CD14-positive monocyte (primary cell): ENCODE measurements at places on chromosomes 7 and 10. TPM values are rescaled to one million over a fixed set of nuclear protein-coding genes. Genes with fewer than 3 reads are reported as not detected.

DNA sequence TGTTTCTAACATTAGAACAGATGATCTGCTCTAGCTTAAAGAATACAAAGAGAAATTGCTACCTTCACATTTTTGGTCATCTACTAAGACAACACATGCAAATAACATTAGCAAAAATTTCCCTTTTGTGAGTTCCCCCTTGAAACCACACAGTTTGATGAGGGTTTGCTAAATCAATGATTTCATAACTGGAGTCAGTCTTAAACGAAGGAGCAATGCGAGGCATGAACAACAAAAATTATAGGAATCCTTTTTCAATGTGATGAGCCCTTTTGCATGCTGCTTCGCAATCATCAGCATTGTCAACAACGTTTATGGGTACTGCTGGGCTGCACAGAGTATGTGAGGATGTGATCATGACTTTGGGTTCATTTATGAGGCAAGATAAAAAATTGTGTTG lies 286.4 kb downstream of the C7orf25 start:
- H3K36me3 ChIP-seq: no peaks in the 10 kb centered on the region
- no peak overlapping the region for H3K4me3 ChIP-seq
- no peaks in the 10 kb centered on the region for H3K4me1 ChIP-seq
- DNase-seq: no peak

Gene HMX2
- not detected for polyA plus RNA-seq

DNA sequence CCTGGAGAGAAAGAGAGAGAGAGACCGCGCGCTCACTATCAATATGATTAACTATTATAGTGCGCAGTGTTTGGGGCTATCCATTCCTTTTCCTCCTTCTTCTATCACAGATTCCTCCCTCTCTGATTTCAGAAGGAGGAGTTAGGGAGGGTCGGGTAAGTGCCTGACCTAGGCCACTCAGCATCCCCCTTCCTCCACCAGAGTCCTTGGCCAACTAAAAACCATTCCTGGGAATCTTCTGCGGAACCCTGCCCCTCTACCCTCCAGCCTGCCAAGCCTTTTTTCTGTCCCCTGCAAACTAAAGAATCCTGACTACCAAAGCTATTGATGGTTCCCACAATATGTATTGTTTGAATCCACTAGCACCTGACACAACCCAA lies 256.2 kb upstream of the NFE2L3 start:
- H3K4me3 ChIP-seq: no peak overlapping the region
- H3K27me3 ChIP-seq: peaks cover 84% of the 10 kb centered on the region
- H3K36me3 ChIP-seq: no peaks in the 10 kb centered on the region
- DNase-seq: no peak

GRCh38 chr10:31528831-31529230 lies 209.8 kb downstream of the ZEB1 start:
- peak; percentile 18 for DNase-seq
- no peak overlapping the region for H3K4me3 ChIP-seq
- no peaks in the 10 kb centered on the region for H3K27me3 ChIP-seq

Gene CDHR1
- not detected for polyA plus RNA-seq

DNA sequence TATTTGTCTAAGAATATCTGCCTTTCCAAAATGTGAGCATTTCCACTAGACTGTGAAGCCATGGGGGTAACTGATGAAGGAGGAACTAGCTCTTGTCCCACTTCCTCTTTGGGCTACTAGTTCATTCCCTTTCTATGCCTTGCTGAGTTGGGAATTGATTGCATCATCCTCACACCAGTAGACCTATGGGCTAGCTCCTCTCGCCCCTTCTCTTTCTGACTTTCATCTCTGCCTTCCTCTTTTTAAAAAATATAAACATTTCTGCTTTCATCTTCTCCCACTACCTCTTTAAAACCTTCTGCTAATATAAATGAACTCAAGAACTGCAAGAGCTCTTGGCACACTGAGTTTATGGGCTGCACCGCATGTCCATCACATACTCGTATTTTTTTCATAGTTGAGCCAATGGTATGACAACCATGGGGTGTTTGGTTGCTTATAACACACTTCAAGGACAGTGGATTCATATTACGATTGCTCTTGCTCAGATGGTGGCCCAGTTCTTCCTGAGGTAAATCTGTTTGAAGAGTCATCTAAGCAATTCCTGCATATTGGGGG lies 182.0 kb downstream of the REEP3 start:
- H3K27ac ChIP-seq: peak overlapping the region; percentile 88
- no peaks in the 10 kb centered on the region for H3K27me3 ChIP-seq
- H3K4me3 ChIP-seq: peak overlapping the region; percentile 45
- H3K36me3 ChIP-seq: no peaks in the 10 kb centered on the region
- peak; percentile 95 for DNase-seq

Gene TPK1
- polyA plus RNA-seq: 10.2 and 18.9 TPM in 2 replicates

DNA sequence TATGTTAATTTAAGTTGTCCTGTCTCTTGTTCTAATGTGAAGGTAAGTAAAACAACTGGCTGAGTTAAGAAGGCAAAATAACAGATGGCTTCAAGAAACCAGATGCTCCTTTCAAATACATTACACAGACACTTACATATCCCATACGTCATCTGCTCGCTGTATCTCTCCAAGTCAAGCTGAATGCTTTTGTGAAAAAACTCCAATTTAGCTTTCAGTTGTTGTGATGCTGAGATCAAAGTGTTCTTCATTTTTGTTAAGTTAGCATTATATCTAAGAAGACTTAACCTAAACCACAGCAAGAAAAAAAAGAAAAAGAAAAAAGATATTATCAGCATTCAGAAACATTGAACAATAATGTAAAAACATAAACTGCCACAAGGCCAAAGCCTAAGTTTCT lies 18.5 kb upstream of the ERLIN1 start:
- H3K27me3 ChIP-seq: no peaks in the 10 kb centered on the region
- no peak for DNase-seq
- H3K27ac ChIP-seq: no peak overlapping the region
- H3K4me3 ChIP-seq: no peak overlapping the region

GRCh38 chr7:92988941-92989545 lies 128.7 kb downstream of the SAMD9 start:
- H3K36me3 ChIP-seq: no peaks in the 10 kb centered on the region
- no peak for DNase-seq
- no peak overlapping the region for H3K27ac ChIP-seq
- H3K4me3 ChIP-seq: no peak overlapping the region
- H3K4me1 ChIP-seq: no peaks in the 10 kb centered on the region
- H3K27me3 ChIP-seq: no peaks in the 10 kb centered on the region

GRCh38 chr7:107267138-107267537 lies 98.3 kb downstream of the HBP1 start:
- peaks cover 9% of the 10 kb centered on the region for H3K36me3 ChIP-seq
- DNase-seq: no peak

DNA sequence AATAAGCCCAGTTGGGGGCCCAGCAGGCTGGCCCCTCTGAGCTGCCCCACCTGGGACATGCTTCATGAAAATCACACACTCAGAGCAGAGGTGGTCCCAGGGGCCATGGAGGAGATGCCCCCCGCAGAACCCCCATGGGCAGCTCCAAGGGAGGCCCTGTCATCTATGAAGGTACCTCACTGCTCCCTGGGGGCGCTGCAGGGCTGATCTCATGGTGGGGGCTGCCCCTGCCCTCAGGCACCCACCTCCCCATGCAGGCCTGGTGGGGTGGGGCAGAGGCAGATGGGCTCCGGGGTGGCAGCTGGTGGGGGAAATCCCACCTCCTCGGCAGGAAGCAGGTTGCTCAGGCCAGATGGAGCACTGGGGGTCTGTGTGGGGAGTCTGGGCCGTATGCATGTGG lies 60.5 kb downstream of the YKT6 start:
- DNase-seq: no peak
- H3K27me3 ChIP-seq: no peaks in the 10 kb centered on the region
- H3K4me3 ChIP-seq: no peak overlapping the region
- H3K36me3 ChIP-seq: no peaks in the 10 kb centered on the region
- peaks cover 13% of the 10 kb centered on the region for H3K4me1 ChIP-seq
- no peak overlapping the region for H3K27ac ChIP-seq

Gene CDC14C
- polyA plus RNA-seq: not detected

GRCh38 chr7:95104739-95105138 lies 197.3 kb downstream of the PPP1R9A start:
- no peak overlapping the region for H3K4me3 ChIP-seq
- H3K27me3 ChIP-seq: no peaks in the 10 kb centered on the region
- DNase-seq: no peak
- H3K36me3 ChIP-seq: no peaks in the 10 kb centered on the region
- H3K27ac ChIP-seq: no peak overlapping the region

Gene TSPAN12
- polyA plus RNA-seq: not detected in 2 replicates

Gene TRIM74
- polyA plus RNA-seq: 0.08 and 0.14 TPM in 2 replicates

GRCh38 chr7:92785923-92786322 lies 50.5 kb downstream of the CDK6 start:
- no peak overlapping the region for H3K4me3 ChIP-seq
- no peaks in the 10 kb centered on the region for H3K27me3 ChIP-seq
- no peaks in the 10 kb centered on the region for H3K36me3 ChIP-seq
- peaks cover 11% of the 10 kb centered on the region for H3K4me1 ChIP-seq

GRCh38 chr10:123890756-123891143 lies 857 bp downstream of the CPXM2 start:
- no peak overlapping the region for H3K4me3 ChIP-seq
- H3K27me3 ChIP-seq: peaks cover 24% of the 10 kb centered on the region
- no peak overlapping the region for H3K27ac ChIP-seq
- H3K4me1 ChIP-seq: no peaks in the 10 kb centered on the region
- no peaks in the 10 kb centered on the region for H3K36me3 ChIP-seq
- no peak for DNase-seq

Gene ADCY1
- polyA plus RNA-seq: not detected in 2 replicates

Gene OPALIN
- polyA plus RNA-seq: not detected

- no peaks in the 10 kb centered on the region for H3K36me3 ChIP-seq
- H3K27ac ChIP-seq: no peak overlapping the region
- DNase-seq: no peak
Observed at GRCh38 chr10:94963901-94964300, 25.4 kb downstream of the CYP2C9 start.

DNA sequence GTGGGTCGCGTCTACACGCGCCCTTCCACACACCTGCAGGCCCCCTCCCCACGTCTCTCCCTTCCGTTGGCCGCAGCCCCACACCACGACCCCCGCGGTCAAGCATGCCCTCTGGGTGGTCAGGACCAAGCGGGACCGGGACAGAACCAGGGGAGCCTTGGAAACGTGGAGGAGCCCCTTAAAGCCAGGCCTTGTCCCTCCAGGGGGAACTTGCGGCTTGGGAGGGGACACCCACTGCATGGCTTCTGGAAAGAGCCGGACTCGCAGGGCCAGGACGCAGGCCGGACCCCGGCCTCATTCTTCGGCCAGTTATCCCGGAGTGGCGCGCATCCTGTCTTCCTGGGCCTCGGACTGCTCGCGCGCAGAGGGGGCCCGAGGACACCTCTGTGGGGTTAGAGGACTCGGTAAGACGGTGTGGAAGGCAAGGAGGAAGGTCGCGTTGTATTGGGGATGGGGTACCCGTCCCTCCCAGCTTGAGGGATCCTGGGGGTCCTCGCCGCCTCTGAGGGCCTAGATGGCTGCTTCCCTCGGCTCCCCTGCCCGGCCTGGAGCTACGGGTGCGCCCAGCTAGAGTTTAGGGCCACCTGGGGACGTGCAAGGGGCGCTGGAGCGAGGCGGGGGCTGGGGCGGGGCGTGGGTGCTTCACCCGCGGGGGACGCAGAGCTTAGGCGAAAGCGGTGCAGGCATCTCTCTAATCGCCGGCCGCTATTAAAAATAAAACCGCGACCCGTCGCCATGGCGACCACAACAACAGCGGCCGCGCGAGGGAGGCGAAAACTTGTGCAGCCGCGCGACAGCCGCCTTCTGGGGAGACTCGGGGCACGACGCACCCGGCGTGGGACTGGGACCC lies 1.8 kb upstream of the PDGFA start:
- no peaks in the 10 kb centered on the region for H3K36me3 ChIP-seq
- H3K4me3 ChIP-seq: peak overlapping the region; percentile 69
- H3K27me3 ChIP-seq: peaks cover 76% of the 10 kb centered on the region
- no peak for DNase-seq

Gene ANKRD61
- not detected for polyA plus RNA-seq

Gene GSAP
- polyA plus RNA-seq: 39.2 and 105 TPM in 2 replicates

DNA sequence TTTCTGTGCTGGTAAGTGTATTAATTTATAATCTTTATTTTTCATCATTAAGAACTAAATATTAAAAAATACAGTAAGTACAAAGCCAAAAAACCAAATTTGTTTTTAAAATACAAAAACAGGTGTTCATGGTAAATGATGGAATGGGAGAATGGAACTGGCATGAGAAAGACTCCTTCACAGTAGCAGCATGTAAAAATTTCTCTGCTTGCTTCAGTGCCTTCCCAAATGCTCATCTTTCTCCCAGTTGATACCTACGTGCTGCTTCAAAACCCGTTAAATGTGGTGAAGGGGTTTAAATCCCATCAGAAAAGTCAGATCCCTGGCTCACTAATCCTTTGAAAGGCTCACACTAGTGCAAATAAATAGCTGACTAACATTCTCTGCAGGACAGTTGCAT lies 4.2 kb downstream of the RNF133 start:
- H3K27ac ChIP-seq: no peak overlapping the region
- H3K4me3 ChIP-seq: no peak overlapping the region
- H3K4me1 ChIP-seq: no peaks in the 10 kb centered on the region
- H3K36me3 ChIP-seq: no peaks in the 10 kb centered on the region
- no peaks in the 10 kb centered on the region for H3K27me3 ChIP-seq

- peak overlapping the region; percentile 89 for H3K27ac ChIP-seq
- peaks cover 39% of the 10 kb centered on the region for H3K4me1 ChIP-seq
- H3K36me3 ChIP-seq: peaks cover under 1% of the 10 kb centered on the region
- H3K4me3 ChIP-seq: peak overlapping the region; percentile 98
Observed at GRCh38 chr7:106281585-106282318, 3.0 kb downstream of the NAMPT start.

- no peak overlapping the region for H3K27ac ChIP-seq
- H3K36me3 ChIP-seq: no peaks in the 10 kb centered on the region
- no peaks in the 10 kb centered on the region for H3K4me1 ChIP-seq
- no peaks in the 10 kb centered on the region for H3K27me3 ChIP-seq
Observed at GRCh38 chr10:74947781-74948401, 121.5 kb downstream of the KAT6B start.

DNA sequence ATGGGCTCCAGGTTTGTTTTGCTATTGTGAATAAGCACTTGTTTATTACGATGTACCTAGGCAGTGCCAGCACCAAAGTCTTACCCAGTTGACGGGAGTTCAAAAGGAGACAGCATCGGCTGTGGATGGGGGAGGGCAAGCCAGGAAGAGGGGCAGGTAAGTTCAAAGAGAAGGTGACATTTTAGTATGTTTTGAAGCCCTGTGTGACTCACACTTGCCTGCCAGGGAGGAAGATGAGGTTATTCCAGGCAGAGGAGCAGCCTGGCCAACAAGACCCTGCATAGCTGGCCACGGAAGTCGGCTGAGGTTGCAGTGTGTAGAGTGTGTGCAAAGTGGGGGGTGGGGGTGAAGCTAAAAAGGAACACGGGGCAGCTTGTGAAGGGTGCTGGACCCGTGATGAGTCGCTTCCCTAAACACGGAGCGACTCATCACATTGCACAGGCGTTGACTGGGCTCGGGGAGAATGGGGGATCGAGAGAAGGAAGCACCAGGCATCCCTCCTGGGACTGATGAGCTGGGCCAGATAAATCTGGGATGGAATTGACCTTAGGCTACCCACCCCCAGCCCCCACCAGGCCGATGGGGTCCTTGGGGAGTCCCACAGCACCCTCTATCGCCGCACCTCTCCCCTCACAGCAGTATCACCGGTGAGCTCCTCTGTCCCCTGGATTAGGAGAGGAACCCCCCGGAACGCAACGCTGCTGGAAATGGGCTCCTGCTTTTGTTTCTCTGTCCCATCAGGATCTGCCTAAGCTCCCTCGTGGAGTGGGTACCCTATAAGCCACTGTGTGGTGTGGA lies 97.9 kb upstream of the IKZF1 start:
- H3K36me3 ChIP-seq: no peaks in the 10 kb centered on the region
- peaks cover 40% of the 10 kb centered on the region for H3K4me1 ChIP-seq
- H3K27me3 ChIP-seq: no peaks in the 10 kb centered on the region
- no peak overlapping the region for H3K4me3 ChIP-seq
- DNase-seq: peak; percentile 76

Gene CALHM3
- polyA plus RNA-seq: not detected

GRCh38 chr7:11957956-11958355 lies 126.0 kb upstream of the THSD7A start:
- no peak overlapping the region for H3K4me3 ChIP-seq
- DNase-seq: no peak
- no peaks in the 10 kb centered on the region for H3K4me1 ChIP-seq
- no peaks in the 10 kb centered on the region for H3K36me3 ChIP-seq
- H3K27me3 ChIP-seq: no peaks in the 10 kb centered on the region
